Activated CD8-positive, alpha-beta memory T cell treated with anti-CD3 and anti-CD28 coated beads, Interleukin-2, amount 10 ng/mL, durations not matched to agents 7 days and 5 days (primary cell): ENCODE measurements at places on chromosomes 3 and 15. TPM values are rescaled to one million over a fixed set of nuclear protein-coding genes. Genes with fewer than 3 reads are reported as not detected.

DNA sequence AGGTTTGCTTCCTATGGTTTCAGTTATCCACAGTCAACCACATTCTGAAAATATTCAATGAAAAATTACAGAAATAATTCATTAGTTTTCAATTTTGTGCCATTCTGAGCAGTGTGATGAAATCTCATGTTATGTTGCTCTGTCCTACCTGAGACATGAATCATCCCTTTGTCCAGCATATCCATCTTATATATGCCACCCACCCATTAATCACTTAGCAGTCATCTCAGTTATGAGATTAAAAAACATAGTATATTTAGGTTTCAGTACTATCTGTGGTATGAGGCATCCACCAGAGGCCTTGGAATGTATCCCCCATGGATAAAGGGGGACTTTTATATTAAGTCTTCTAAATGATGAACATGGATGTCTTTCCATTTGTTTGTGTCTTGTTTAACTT is 64.7 kb upstream of the PROK2 start:
- H3K27me3 ChIP-seq: peaks cover 12% of the 10 kb centered on the region
- no peak overlapping the region for H3K4me3 ChIP-seq
- no peaks in the 10 kb centered on the region for H3K36me3 ChIP-seq
- DNase-seq: no peak
- no peak overlapping the region for H3K27ac ChIP-seq

GRCh38 chr3:134619884-134620445 is 30.9 kb downstream of the KY start:
- H3K36me3 ChIP-seq: no peaks in the 10 kb centered on the region
- no peak for DNase-seq
- peaks cover 2% of the 10 kb centered on the region for H3K4me1 ChIP-seq
- no peaks in the 10 kb centered on the region for H3K27me3 ChIP-seq
- no peak overlapping the region for H3K4me3 ChIP-seq

DNA sequence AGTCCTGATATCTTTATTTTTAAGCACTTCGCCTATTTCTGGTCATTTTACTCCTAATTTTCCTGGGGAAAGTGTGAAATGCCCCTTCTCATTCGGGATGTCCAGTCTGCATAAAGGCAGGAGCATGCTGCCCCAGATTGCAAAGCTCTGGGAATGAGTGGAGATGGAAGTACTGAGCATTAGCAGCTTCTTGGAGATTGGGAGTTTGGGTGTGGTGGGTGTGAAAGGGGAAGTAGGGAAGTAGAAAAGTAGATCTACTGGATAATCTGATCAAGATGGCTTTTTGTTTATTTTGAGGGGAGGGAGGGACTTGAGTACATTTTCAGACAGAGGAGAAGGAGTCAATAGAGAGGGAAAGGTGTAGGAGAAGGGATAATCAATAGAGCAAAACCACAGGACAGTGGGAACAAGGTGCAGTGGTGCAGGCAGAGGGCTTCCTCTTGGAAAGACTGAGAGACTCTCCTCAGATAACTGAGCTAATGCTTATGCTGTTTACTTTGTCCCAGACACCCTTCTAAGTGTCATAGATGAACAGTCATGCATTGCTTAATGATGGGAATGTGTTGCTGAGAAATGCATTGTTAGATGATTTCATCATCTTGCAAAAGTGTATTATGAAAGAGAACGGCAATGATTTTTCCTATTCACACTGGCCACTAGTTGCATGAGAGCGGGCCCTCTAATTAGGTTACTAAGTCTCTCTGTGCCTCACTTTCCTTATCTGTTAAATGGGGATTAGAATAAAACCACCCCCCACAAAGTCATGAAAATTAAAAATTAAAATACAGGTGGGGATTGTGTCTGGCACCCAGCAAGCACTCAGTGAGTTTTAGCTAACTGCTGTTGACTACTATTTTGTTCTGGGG is 45.5 kb downstream of the PHLDB2 start:
- H3K4me1 ChIP-seq: peaks cover 15% of the 10 kb centered on the region
- H3K27ac ChIP-seq: no peak overlapping the region
- H3K36me3 ChIP-seq: no peaks in the 10 kb centered on the region
- DNase-seq: no peak

GRCh38 chr3:113275583-113275928 is 64.2 kb downstream of the BOC start:
- H3K4me3 ChIP-seq: no peak overlapping the region
- no peak for DNase-seq
- H3K27ac ChIP-seq: no peak overlapping the region

The MUSTN1 gene
- 3.0 TPM for total RNA-seq

The SYNM gene
- 1.5 TPM for total RNA-seq

GRCh38 chr15:77554306-77555080 is 78.2 kb downstream of the LINGO1 start:
- no peak for DNase-seq
- no peaks in the 10 kb centered on the region for H3K27me3 ChIP-seq
- no peaks in the 10 kb centered on the region for H3K36me3 ChIP-seq
- H3K4me1 ChIP-seq: no peaks in the 10 kb centered on the region
- no peak overlapping the region for H3K27ac ChIP-seq

- H3K27me3 ChIP-seq: no peaks in the 10 kb centered on the region
- H3K27ac ChIP-seq: no peak overlapping the region
- H3K4me1 ChIP-seq: no peaks in the 10 kb centered on the region
- H3K36me3 ChIP-seq: no peaks in the 10 kb centered on the region
Observed at GRCh38 chr15:53872410-53872809, 105.8 kb upstream of the UNC13C start.

- H3K4me3 ChIP-seq: no peak overlapping the region
- H3K4me1 ChIP-seq: no peaks in the 10 kb centered on the region
- H3K27me3 ChIP-seq: no peaks in the 10 kb centered on the region
Observed at GRCh38 chr15:49926740-49927139, 192.3 kb downstream of the ATP8B4 start.

The GNAT1 gene
- not detected for total RNA-seq

The GOLGA8S gene
- total RNA-seq: 0.49 TPM

The ACOX2 gene
- total RNA-seq: not detected

The TRAK1 gene
- 31.1 TPM for total RNA-seq

- no peaks in the 10 kb centered on the region for H3K27me3 ChIP-seq
- H3K36me3 ChIP-seq: no peaks in the 10 kb centered on the region
- H3K4me3 ChIP-seq: no peak overlapping the region
Observed at GRCh38 chr3:159130108-159130507, 328.3 kb downstream of the MFSD1 start.
